ENCODE measurements at places on chromosomes 16 and 17.

DNA sequence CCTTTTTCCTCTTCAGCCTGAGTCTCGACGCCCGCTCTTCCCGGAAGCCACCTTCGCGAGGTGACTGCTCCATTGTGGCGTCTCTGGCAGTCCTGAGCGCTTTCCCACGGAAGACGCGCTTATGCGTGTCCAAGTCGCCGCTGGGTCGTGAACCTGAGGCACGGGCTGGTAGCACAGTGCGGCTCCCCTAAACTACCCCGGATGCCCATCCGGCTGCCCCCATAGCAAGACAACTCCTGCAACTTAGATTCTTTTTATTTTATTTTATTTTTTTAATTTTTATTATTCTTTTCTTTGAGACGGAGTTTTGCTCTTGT, 2.1 kb upstream of the ESRP2 start:
- no peak for DNase-seq

DNA sequence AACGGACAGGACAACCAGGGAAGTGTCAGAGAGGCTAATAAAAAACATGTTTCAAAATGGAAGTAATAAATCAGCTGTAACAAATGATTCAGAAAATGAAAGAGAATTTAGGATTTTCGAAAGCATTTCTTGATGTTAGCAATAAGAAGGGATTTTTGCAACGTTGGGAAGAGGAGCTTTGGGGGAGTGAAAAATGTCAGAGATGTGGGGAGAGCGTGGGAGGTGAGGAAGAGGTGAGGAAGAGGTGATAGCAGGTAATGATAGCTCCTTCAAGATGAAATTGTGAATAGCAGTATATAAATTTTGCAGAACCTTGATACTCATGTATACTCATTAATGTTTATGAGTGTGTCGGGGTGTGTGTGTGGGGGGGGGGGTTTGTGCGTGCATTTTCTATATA, 76.2 kb upstream of the COX10 start:
- no peak for DNase-seq

- DNase-seq = no peak
Measured at GRCh38 chr17:59353936-59354755, 22.7 kb downstream of the YPEL2 start.

GRCh38 chr16:59400830-59401229, 666.7 kb upstream of the GOT2 start:
- DNase-seq = no peak

GRCh38 chr16:21001262-21001661, 100.7 kb downstream of the LYRM1 start:
- no peak for DNase-seq
